ENCODE measurements at places on chromosomes 13 and 19. TPM values are rescaled to one million over a fixed set of nuclear protein-coding genes. Genes with fewer than 3 reads are reported as not detected.

WDR88 gene
- not detected for total RNA-seq

RUBCNL gene
- not detected for total RNA-seq

PLIN5 gene
- not detected for total RNA-seq

ZNF443 gene
- total RNA-seq: 5.6 TPM

CCDC194 gene
- total RNA-seq: under 0.01 TPM

SHANK1 gene
- 0.97 TPM for total RNA-seq

KLK14 gene
- under 0.01 TPM for total RNA-seq

POLR1G gene
- total RNA-seq: 24.0 TPM

MPND gene
- 8.8 TPM for total RNA-seq

SHD gene
- total RNA-seq: not detected

URAD gene
- total RNA-seq: not detected

NXNL1 gene
- not detected for total RNA-seq

UPK1A gene
- not detected for total RNA-seq

ACP7 gene
- total RNA-seq: under 0.01 TPM

VSIG10L gene
- under 0.01 TPM for total RNA-seq

OR10H1 gene
- total RNA-seq: not detected

ZNF471 gene
- total RNA-seq: 0.97 TPM

CGB5 gene
- total RNA-seq: not detected

ZNF442 gene
- total RNA-seq: 0.32 TPM

RNF17 gene
- not detected for total RNA-seq

ZNF709 gene
- total RNA-seq: 2.3 TPM
